Stimulated activated CD4-positive, alpha-beta T cell treated with anti-CD3 and anti-CD28 coated beads, Interleukin-15, amount 100 ng/mL, for 48 hours (primary cell): ENCODE measurements at places on chromosomes 4 and X.

DNA sequence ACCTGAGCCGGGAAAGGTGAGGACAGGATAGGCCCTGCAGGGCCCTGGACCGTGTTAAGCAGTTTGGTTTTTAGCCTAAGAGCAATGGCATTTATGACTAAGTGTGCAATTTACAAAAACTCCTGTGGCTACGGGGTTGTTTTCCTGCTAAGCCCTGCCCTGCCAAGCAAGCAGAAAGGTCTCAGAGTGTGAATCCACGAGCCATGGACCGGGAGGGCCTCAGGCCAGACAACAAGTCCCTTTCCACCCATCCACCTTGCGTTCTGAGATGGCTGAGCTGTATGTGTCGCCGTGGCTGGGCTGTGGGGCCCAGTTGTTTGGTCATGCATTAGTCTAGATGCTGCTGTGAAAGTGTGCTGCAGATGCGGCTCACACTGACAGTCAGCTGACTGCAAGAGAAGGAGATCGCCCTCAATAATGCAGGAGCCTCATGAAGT lies 33.9 kb upstream of the AFAP1 start:
- no peak for DNase-seq

DNA sequence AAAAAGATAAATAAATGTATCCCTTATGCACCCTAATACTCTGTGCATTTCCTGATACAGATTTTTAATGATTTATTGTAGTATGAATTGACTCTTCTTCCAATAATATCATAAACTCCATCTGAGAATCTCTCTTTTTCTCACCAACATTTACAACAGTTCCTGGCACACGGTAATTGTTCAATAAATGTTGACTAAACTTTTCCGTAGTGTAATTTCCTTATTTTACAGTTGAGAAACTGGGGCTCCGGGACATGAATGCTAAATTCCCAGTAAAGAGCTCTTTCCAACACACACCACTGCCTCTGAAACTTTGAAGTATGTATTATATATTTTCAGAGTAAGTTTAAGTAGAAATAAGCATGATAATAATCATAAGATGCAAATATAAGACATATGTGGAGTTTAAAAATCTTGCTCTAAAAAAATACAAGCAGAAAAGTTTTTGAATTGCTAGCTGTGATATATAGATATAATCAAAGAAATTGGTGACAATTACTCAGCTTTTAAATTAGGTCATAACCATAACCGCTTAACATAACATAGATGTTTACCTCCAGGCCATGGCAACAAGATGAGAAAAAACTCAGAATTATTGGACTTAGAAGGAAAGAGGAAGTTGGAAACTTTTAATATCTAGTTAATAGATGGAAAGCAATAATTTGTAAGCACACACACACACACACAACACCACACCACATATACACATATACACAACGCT lies 28.2 kb upstream of the ANTXR2 start:
- DNase-seq, result no peak

DNA sequence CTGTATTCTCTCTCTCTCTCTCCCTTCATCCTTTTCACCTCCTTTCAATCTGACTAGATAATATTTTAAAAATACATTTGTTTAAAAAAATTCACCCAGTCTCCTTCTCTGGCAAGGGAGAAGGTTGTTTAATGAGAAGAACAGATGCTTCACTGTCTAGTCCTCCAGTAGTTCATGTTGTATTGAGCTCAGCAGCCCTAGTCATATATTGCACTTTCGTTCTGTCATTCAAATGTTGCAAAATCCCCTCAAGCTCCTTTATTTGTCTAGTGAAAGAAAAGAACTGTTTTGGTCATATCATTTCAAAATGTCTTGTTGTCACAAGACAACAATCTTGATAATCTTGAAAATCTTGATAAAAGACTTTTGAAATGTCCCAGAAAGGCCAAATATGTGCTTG lies 248.0 kb downstream of the GALNTL6 start:
- no peak for DNase-seq

GRCh38 chrX:13666836-13667235 lies 13.9 kb downstream of the TCEANC start:
- no peak for DNase-seq
